Tibial nerve (tissue), 4 donors: ENCODE measurements at places on chromosomes 1 and 21.

- DNase-seq: no peak
Measured at GRCh38 chr1:180907313-180908055, 5.2 kb upstream of the KIAA1614 start.

- DNase-seq: no peak
Measured at GRCh38 chr1:197312163-197312562, 44.1 kb downstream of the CRB1 start.

DNA sequence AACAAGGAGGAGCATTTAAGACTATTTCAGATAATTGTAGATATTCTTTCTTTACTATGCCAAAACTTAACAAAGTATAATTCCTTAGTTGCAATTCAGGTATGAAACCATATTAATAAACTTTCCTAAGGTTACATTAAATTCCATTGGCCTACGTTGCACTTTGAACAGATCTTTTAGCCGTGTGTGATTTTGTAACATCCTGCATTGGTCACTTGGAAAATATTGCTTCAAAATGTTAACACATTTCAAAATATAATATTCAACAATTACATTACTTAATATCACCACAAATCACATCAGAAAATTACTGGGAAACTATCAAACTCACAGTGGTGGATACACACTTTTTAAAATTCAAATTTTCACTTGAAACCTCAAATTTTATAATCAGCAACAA, 20.2 kb downstream of the ETS2 start:
- DNase-seq: no peak

- no peak for DNase-seq
Measured at GRCh38 chr21:45867671-45868081, 113.9 kb upstream of the COL6A1 start.

GRCh38 chr1:7479571-7479970, 291.5 kb upstream of the VAMP3 start:
- no peak for DNase-seq

- no peak for DNase-seq
Measured at GRCh38 chr1:18537386-18538306, 56.9 kb downstream of the KLHDC7A start.
